CD4-positive, CD25-positive, alpha-beta regulatory T cell (primary cell): ENCODE measurements at places on chromosomes 4 and X.

GRCh38 chr4:113434247-113434587, 327.3 kb downstream of the CAMK2D start:
- no peak for DNase-seq

GRCh38 chrX:9130031-9130430, 96.1 kb upstream of the FAM9B start:
- no peak for DNase-seq

- no peak for DNase-seq
Observed at GRCh38 chrX:52082578-52082977, 13.6 kb upstream of the MAGED4B start.

DNA sequence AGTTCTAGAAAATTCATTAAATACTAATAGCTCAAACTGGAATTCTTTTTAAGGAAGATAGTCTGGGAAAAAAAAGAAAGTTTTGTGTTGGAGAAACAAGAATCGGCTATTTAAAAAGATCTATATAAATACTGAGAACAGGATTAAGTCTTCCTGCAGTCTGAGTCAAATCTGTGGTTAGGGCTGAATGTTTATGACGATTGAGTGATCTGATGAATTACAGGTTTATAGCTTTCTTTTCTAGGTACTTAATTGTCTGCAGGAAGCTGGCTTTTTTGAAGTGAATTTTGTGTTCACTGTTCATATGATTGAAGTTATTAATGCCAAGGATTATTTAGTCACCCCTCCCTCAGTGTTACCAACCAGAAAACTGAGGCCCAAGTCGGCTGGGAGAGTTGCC, 42.2 kb downstream of the TLL1 start:
- no peak for DNase-seq

DNA sequence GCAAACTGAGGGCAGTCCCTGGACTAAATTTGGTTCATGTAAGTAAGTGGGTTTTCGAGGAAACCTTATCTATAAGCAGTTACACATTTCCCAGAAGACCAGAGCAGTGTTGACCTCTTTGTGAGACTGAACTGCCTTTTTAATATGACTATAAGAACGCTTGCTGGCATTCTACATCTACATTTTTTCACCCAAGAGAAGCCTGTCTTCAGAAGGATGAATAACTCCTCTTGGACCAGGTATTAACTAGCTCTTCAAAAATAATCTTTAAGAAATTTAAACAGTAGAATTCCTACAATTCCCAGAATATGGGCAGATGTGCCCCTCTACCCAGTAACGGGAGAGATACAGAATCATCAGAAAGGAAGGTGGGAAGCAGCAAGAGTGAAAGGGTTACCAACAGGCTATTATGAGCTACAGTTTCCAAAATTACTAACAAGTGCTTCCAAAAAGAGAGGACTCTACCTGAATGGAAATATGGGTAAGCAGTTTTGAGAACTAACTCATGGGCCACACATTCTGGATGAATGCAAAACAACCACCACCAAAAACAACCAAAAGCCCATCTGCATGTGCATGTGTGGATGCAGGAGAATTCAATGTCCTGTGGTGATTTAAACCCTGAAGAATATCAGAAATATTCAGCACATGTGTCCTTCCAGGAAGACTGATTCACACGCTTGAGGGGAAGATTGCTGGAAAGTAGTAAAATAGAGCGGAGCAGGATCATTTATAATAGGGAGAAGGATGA, 17.4 kb downstream of the BBS12 start:
- no peak for DNase-seq

DNA sequence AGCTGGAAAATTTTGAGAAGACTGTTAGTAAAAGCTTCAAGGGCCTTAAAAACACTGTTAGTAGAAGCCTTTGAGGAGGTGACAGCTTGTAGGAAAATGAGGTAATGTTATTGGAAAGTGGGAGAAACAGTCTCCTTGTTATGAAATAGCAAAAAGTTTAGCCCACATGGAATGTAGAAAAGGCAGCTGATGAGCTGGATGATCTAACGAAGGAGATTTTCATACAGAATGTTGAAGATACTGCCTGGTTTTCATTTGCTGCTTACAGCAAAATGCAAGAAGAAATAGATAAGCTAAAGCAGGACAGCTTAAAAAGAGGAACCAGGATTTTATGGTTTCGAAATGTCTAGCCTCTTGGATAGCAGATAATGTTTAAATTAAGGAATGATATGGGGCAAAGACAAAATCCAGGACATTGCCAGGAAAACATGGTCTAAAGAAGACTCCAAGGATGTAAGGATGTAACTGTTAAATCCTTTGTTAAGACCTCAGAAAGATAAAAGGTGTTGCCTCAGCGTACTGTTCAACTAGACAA, 10.2 kb upstream of the STBD1 start:
- no peak for DNase-seq

GRCh38 chr4:85084371-85085094, 118.0 kb upstream of the WDFY3 start:
- peak; percentile 55 for DNase-seq

- no peak for DNase-seq
Observed at GRCh38 chr4:69126024-69126423, 29.8 kb downstream of the UGT2B7 start.

DNA sequence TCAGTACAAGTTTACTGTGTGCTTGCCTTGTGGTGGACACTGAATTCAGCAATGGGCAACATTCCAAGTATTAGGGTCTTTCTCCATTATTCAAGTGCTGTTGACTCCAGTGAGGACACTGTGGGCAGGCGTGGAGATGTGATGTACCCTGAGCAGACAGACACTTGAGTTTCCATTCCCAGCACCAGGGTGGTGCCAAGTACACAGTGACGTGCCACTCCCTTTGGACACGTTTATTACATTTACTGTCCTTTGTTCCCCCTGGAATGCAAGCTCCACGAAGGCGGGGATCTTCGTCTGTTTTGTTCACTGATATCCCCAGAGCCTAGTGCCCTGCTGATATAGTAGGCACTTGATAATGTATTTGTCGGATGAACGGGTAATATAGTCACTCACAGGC, 130.6 kb upstream of the STX18 start:
- no peak for DNase-seq

DNA sequence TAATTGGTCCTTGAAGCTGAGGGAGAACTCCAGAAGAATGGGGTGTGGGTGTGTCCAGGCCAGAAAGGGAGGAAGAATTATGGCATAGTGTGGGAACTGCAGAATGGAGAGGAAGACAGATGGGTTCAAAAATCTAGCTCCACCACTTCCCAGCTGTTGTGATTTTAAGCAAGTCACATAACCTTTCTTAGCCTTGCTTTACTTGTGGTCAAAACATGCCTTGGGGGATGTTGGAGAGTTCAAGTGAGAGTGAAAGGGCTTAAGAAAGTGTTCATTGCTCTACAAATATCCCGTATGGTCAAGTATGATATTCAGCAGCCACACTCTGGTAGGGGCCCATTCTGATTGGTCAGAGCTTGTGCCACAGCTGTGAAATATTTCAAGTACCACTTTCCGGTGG, 15.0 kb upstream of the STARD8 start:
- DNase-seq: no peak

- DNase-seq: no peak
Observed at GRCh38 chrX:103616676-103617186, 9.0 kb downstream of the TCEAL3 start.

GRCh38 chrX:13383907-13384306, 64.1 kb upstream of the ATXN3L start:
- no peak for DNase-seq

- DNase-seq: no peak
Observed at GRCh38 chr4:23023121-23023520, 330.4 kb downstream of the GBA3 start.

- DNase-seq: no peak
Observed at GRCh38 chrX:44082829-44083228, 109.6 kb upstream of the NDP start.

DNA sequence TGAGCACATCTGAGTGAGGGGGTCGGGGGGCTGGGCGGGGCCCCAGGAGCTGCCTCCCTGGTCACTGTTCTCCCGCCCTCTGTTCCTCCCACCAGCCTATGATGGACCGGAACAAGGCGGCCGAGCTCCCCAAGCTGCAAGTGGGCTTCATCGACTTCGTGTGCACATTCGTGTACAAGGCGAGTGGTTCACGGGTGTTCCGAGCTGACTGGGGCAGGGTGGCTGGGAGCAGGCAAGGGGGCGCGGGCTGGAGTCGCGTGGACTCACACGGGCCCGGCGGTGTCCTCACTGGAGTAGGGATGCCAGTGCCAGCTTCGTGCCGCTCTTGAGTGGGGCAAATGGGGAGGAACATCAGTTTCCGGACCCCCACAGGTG, 7.7 kb downstream of the ATP5ME start:
- no peak for DNase-seq

GRCh38 chr4:74934016-74934831, 1.3 kb downstream of the PARM1 start:
- DNase-seq: no peak

DNA sequence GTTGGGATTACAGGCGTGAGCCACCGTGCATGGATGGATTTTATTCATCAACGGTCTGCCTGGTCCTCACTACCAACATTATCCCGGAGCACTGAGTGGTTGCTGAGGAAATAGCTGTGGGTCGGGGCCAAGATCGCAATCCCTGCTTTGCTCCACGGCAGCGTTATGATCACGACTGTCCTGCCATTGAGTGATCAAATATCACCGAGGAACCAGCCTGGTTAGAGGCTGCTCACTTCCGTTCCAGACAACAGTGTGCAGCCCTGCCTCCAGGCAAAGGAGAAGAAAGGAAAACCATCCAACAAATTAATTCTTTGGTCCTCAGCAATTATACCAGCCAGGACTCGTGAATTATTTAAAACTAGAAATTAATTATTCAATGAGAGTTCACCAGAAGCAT, 70.6 kb upstream of the TBL1X start:
- no peak for DNase-seq

DNA sequence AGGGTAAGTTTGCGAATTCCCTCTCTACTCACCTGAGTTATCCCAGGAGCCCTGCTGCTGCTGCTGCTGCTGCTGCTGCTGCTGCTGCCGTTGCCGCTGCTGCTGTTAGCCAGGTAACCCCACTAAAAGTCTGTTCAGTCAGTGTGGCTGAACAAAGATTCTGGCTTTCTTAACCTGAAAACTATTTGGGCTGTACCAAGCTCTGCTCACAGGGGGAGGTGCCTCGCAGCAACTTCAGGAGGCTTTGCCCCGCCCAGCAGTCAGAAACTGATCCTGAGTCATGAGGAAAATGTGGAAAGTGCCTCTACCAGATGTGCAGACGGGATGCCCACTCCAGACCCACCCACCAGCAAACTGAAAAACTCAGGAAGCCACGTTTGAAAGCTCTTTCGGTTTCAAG, at the start of gene CAPN6:
Gene CAPN6 (minus strand): TSS at position 145 of the 400 bp plus-strand sequence. CDS start 6,547 bp downstream, outside the sequence.
- DNase-seq: no peak
